ENCODE measurements at places on chromosomes 4 and X. TPM values are rescaled to one million over a fixed set of nuclear protein-coding genes. Genes with fewer than 3 reads are reported as not detected.

GPR78 gene
- total RNA-seq: not detected

MAGEA1 gene
- total RNA-seq: not detected

BEX3 gene
- 158 TPM for total RNA-seq

CXCL9 gene
- 0.35 TPM for total RNA-seq

ASB12 gene
- total RNA-seq: 2.5 TPM
